ENCODE measurements at places on chromosomes 13 and 19. TPM values are rescaled to one million over a fixed set of nuclear protein-coding genes. Genes with fewer than 3 reads are reported as not detected.

Gene COPE
- 326 TPM for total RNA-seq

DNA sequence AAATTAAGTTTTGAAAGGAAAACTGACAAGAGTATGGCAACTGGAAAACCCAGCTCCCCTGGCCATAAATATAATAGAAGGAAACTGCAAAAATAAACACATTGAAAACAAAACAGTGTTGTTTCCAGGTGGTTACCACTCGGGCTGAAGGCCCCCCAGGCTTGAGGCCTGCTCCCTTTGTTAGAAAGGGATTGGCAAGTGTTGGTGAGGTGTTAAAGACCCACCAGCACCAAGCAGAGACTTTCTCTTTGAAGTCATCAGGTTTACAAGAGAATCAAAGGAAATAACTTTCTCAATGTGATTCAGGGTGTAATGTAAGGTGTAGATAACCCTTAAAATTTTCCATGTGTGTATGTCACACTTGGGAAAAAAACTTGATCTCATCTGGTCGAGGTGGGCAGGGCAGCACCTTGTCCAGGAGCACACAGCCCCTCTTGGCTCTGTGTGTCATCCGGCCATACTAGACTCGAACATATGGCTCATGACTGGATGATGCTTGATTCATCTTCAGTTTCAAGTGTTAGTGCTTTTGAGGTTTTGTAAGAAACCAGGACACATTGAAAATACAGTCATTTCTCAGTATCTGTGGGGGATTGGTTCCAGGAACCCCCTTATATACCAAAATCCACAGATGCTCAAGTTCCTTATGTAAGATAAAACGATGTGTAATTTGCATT, 7.8 kb downstream of the ACTN4 start:
- DNase-seq: peak; percentile 74

Gene PLK5
- not detected for total RNA-seq

GRCh38 chr13:44474122-44474910, 100.7 kb downstream of the SERP2 start:
- DNase-seq: no peak

GRCh38 chr19:51798062-51798461, 3.1 kb downstream of the FPR3 start:
- DNase-seq: no peak

DNA sequence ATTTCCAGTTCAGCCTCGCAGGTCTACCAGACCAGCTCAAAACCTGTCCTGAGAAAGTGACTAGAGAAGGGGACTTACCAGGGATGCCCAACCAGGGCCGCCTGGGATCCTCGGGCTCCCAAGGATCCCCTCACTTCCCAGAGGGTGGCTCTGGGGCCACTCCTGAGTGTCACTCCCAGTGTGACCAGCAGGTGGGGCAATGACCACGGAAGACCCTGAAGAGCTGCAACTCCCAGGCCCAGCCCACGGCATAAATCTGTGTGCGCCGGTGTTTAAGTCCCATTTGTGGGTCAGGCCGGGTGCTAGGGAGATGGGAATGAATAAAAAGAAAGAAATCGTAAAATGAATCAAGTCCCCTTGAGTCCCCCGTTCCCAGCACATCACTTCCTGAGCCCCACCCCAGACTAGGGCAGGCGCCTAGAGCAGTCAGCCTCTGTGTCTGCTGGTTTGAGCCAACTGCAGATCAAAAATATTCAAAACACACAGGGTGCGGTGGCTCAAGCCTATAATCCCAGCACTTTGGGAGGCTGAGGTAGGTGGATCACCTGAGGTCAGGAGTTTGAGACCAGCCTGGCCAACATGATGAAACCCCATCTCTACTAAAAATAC, 10.7 kb downstream of the PTGIR start:
- peak; percentile 47 for DNase-seq

DNA sequence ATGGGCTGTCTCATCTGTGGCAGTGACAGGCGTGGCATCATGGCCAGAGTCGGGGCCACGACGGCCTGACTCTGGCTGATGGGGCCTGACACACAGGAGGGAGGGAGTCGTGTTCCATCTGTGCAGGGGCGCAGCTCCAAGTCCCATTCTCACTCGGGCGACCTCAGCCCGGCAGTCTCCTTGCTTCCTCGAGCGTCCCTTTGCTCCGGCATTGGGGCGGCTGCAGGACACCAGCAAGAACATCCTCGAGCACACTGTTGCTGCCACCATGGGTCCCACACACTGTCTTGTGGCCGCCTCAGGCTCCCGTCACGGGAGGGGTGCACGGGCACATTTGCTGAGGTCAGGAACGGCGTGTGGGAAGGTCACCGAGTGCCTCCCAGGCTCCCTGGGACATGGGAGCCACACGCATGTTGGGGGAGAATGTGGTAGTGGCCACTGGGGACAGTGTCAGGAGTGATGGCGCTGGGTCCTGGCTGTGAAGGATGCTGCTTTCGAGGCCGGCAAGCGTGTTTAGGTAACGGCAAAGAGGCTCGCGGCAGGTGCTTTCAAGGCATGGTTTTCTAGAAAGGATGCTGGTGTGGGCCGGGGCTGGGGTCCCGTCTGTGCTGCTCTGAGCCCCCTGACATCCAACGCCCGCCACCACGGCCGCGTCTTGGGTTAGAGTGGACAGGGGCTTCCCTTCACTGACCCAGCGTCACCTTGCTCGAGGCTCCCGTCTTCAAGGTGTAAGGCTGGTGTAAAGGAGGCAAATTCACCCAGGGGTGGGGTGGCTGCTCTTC, 3.4 kb downstream of the IZUMO4 start:
- DNase-seq: no peak

GRCh38 chr13:24675806-24676570, 4.2 kb upstream of the ATP12A start:
- DNase-seq: no peak

DNA sequence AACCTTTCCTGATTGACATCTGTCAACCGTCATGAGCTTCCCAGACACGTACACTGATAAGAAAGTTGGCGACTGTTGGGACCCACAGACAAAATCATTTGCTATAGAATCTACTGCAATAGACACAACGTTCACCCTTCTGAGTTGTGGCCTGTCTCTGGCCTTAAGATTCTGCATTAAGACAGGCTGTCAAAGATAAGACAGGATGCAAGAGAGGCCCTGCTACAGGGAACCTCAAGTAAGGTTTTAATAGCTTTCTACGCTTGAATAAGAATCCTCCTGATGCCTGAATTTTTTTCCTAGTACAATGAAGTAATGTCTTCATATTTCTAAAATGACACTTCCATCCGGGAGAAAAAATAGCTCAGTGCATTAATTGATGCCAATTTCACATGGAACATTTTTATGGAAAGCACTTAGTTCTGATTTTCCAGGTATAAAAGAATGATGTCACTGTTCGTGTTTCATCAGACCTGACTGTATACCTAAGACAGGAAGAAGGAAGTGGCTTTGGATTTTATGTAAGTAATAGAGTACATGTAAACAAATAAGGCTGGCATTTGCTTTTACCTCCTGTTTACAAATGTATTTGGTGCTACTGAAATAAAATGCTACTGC, 275.2 kb upstream of the GPC6 start:
- DNase-seq: no peak

Gene STARD13
- 13.3 TPM for total RNA-seq

DNA sequence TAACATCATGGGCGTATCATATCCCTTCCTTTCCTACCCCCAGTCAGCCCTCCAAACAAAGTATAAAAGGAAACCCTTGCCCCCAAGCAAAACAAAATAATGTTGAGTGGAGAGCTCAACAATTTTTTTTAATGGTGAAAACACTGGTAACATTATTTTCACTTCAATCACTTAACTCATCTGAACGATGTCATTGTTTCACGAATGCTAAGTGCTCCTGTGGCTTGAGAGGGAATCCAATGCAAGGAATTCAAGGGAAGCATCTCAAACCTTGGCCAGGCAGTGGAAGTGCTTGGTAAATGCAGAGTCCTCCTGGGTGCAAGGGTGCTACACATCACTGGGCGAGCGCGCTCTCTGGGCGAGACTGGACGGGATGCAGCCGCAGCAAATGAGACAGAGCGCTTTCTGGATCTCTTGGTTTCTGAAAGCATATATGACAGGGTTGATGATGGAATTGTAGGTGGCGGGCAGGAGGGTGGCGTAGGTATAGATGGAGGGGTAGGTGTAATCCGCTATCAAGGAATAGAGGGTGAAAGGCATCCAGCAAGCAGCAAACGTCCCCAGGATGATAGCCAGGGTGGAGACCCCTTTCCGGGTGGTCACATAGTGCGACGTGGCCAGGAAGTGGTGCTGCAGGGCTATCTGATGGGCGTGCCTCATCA, 2.0 kb downstream of the GPR12 start:
- DNase-seq: no peak

GRCh38 chr13:65411521-65411920, 1818.6 kb downstream of the PCDH9 start:
- no peak for DNase-seq

- DNase-seq: no peak
Observed at GRCh38 chr13:70579941-70580340, 471.7 kb upstream of the KLHL1 start.

DNA sequence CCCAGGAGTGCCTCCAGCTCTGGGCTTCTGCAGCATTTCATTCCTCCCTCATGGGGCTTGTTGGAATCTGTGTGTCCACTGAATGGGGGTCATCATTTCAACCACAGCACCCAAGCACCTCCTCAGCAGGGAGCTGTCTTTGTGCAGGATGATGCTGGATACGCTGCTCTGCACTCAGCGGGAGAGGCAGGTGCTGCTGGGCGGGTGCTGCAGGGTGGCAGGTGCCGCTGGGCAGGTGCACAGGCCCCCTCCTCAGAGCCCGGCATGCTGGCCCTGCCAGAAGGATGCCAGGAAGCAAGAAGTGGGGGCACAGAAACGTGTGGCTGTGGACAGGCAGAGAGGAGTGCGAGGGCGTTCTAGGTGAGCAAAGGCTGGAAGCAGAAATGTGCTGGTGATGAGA, 121.8 kb upstream of the VSTM2B start:
- no peak for DNase-seq

- DNase-seq: peak; percentile 9
Observed at GRCh38 chr13:67048084-67048820, 181.9 kb downstream of the PCDH9 start.

- DNase-seq: no peak
Observed at GRCh38 chr19:1698636-1699035, 46.2 kb upstream of the TCF3 start.

- no peak for DNase-seq
Observed at GRCh38 chr13:89968470-89968869, 1379.0 kb upstream of the MIR17HG start.

- no peak for DNase-seq
Observed at GRCh38 chr13:48738311-48738710, 84.6 kb downstream of the CYSLTR2 start.

DNA sequence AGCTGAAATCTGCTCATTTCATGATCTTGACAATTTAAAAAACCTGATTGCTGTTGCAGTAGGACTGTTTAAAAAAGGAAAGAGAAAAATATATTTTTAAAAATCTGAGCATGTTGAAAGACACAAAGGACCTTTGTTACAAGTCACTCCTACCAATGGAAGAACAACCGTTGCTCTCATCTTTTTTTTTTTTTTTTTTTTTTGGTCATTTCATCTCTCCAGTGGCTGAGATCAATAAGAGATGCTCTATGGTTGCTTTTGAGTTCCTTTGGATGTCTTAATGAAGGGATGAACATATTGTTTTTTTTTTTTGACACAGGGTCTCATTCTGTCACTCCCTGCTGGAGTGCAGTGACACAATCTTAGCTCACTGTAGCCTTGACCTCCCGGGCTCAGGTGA, 29.2 kb downstream of the LRCH1 start:
- DNase-seq: no peak

DNA sequence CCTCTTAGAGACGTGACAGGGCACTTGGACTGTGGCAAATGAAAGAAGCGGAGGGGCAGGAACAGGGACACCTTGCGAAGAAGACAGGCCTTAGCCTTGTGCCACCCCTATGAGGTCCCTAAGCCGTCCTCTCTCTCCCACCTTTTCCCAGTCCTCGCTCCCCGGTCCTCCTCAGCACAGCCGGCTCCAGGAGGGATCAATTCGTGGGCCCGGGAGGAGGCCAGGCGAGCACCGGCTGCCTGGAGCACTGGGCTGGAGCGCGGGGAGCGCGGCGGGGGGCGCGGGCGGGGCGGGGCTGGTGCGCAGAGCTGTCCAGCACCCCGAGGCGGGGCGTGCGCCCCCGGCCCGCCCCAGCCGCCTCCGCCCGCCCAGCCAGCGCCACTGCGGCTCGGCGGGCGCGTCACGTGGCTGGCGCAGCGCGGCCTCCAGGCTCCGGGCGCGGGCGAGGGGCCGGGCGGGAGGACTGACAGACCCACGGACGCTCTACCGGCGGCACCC, at the start of gene LRP3:
TSS of gene LRP3 (plus strand) at position 466 of the 498 bp plus-strand sequence. CDS start 456 bp downstream, outside the sequence.
- DNase-seq: no peak

Gene VSTM1
- total RNA-seq: not detected

Gene CNN1
- total RNA-seq: not detected

Gene CEACAM20
- not detected for total RNA-seq

GRCh38 chr13:98626298-98626935, 49.5 kb upstream of the STK24 start:
- no peak for DNase-seq

Gene POU2F2
- total RNA-seq: 0.83 TPM

Gene PRSS57
- not detected for total RNA-seq
